Left ventricle myocardium inferior (tissue), 1 donor: ENCODE measurements at places on chromosomes 11 and 22.

DNA sequence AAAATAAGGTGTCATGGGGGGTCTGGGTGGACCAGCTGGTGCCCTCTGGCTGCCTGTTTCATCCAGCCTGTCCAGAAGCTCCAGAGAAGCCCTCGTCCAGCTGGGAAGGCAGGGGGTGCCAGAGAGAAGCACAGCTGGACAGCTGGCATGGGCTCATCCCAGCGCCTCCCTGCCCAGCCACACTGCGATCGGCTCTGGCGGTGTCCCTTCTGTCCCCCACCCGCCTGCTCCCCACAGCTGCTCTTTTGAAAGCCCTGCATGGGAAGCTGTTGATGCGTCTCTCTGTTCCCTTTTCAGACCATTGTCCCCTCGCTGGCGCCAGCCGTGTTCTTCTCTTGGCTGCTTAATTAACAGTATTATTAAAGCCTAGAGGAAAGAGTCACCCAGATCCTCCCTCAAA, 86.5 kb downstream of the MN1 start:
- DNase-seq: no peak

GRCh38 chr22:37746366-37747079, 49.7 kb downstream of the TRIOBP start:
- DNase-seq: peak; percentile 49

GRCh38 chr11:34856251-34856650, 59.9 kb downstream of the APIP start:
- no peak for DNase-seq

- no peak for DNase-seq
Measured at GRCh38 chr11:108199446-108200321, 22.8 kb downstream of the NPAT start.

GRCh38 chr11:20250644-20251247, 90.5 kb upstream of the DBX1 start:
- no peak for DNase-seq

DNA sequence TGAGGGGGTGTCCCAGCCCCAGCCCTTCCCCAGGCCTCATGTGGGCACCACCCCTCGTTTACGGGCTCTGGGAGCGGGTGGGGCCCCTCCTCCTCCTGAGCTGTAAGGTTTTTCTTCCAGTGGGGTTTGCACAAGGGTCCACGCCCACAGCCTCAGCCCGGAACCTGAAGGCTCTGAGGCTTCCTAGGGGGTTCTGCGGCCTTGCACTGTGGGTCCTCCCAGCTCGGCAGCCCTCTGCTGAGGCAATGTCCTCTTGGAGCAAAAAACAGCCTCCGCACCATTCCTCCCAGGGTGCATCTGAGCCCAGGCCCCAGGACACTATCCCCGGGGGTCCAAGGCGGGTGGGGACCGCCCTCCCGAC, 14.1 kb downstream of the H19 start:
- DNase-seq: no peak

DNA sequence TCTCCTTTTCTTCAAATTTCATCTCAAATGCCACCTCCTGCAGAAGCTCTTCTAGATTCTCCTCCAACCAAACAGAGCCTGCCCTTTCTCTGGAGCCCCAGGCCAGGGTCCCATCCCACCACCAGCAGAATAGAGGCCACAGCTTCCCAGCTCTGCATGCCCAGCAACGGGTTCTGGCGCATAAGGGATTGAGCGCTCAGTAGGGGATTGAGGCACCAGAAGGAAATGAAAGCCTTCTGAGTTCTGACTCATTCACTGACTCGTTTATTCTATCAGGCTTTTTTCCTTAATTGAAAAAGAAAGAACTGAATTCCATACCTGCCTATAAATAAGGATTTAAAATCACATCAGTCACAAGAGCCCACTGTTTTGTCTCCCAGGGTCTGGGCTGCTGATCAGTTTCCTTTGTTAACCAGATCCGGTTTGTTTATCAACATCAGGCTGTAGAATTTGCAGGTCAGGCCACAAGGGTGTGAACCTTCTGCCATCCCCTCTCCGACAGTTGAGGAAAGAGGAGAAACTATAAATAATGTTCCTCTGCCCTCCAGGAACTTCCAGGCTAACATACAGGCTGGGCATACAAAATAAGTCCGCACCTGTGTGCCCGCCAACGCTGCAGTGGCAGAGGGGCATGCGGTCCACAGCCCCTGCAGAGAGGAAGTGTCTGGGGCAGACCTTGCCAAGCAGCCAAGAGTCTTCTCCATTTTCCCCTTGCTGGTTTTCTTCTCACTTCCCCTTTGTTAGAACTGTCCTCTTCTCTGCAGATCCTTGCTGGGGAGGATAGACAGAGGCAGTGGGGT, 63.5 kb upstream of the PRDM11 start:
- DNase-seq: no peak

- no peak for DNase-seq
Measured at GRCh38 chr11:70364745-70365543, 33.4 kb upstream of the CTTN start.

- DNase-seq: no peak
Measured at GRCh38 chr11:76071090-76071489, 135.2 kb downstream of the WNT11 start.

DNA sequence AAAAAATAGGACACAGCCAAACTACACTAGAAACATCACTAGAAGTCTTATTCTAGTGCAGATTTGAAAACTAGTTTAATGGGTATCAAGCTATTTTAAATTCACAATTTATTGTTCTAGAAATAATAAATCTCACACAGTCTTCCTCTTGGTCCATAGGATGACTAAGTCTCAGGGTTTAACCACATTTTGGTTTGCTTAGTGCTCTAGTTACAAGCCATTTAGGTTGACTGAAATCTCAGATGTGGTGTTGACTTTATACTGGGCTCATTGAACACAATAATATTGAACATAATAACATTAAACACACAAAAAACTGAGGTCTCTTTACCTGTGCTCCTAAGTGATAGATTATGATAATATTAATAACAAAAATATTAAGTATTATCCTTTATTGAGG, 760.3 kb upstream of the CCDC179 start:
- DNase-seq: no peak

DNA sequence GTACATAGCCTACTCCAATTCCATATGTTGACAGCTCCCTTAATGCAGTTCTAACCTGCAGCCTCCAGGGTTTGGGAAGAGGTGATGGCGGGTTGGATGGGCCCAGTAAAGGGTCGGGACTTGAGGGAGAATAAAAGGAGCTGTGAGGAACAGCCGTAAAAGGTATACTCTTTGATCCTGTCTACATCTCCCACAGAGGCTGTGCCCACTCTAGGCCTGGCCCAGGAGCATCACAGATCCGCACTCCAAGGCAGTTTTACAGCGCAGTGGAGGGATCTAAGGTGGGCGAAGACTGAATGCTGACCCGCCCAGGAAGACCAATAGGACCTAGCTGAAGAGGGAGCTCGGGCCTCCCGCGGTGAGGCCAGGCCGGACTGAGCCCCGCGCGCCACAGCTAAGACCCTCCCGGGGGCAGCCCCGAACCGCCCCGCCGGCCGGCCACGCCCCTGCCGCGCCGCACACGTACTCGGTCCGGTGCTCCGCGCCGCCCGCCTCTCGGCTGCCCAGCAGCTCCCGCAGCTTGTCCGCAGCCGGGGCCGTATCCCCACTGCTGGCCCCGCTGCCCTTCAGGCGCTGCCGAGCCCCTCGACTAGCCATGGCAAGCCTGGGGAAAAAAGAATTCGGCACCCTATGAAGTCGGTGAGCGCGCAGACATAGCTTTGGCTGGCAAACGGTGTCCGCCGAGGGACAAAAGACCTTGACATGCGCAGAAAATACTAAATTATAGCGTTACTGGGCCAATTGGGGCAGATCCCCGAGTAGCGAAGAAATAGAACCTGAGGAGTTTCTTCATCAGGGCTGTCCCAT, at the start of gene ALG9:
Gene ALG9, minus strand, starts transcription at position 696 of the 807 bp plus-strand sequence. Its CDS starts 99 bp downstream, at position 597.
- peak; percentile 87 for DNase-seq

DNA sequence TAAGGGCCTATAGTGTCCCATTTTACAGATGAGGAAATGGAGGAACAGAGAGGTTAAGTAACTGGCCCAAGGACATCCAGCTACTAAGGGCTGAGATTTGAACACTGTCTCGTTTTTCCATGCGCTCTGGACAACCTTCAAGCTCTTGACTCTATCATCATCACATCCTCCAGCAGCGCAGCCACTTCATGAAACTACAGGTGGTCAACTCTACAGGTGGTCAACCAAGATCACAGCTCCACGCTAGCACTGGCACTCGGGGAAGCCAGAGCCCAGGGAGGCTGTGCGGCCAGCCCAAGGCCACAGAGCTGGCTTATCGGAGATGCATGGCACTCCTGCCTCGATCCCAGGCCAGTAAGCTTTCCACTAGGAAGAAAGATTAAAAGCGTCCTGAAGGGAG, 40.0 kb downstream of the PHF21B start:
- DNase-seq: no peak

DNA sequence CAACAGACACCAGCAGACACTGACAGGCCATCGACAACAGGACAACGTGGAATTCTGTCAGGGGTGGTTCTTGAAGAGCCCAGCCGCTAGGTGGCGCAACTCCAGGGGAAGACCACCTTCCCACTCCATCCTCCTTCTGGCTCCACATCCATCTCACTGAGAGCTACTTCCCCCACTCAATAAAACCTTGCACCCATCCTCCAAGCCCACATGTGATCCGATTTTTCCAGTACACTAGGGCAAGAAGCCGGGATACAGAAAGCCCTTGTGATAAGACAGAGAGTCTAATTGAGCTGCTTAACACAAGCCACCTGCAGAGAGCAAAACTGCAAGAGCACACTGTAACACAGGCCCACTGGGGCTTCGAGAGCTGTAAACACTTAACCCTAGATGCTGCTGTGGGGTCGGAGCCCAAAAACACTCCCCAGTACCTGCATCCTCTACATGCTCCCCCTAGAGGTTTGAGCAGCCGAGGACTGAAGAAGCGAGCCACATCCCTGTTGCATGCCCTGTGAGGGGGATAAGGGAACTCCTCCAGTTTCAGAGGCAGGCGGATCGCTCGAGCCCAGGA, 11.5 kb upstream of the RAB39A start:
- no peak for DNase-seq

DNA sequence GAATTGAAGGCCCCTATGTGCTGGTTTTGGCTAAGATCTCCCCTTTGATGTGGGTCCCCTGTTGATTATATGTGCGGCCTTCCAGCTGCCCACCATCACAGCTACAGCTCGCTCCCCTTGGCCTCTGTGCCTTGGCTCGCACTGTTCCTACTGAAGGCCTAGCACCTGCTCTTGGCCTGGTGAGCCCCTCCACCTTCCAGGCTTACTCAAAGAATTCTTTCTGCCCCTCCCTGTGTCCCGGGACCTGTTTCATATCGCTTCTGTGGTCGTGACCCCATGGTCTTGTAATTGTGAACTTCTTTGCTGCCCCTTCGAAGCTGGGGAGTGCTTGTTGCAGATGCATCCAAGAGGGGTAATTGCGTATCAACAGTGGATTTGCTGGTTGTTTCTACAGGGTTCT, 12.5 kb downstream of the PEX26 start:
- DNase-seq: no peak

DNA sequence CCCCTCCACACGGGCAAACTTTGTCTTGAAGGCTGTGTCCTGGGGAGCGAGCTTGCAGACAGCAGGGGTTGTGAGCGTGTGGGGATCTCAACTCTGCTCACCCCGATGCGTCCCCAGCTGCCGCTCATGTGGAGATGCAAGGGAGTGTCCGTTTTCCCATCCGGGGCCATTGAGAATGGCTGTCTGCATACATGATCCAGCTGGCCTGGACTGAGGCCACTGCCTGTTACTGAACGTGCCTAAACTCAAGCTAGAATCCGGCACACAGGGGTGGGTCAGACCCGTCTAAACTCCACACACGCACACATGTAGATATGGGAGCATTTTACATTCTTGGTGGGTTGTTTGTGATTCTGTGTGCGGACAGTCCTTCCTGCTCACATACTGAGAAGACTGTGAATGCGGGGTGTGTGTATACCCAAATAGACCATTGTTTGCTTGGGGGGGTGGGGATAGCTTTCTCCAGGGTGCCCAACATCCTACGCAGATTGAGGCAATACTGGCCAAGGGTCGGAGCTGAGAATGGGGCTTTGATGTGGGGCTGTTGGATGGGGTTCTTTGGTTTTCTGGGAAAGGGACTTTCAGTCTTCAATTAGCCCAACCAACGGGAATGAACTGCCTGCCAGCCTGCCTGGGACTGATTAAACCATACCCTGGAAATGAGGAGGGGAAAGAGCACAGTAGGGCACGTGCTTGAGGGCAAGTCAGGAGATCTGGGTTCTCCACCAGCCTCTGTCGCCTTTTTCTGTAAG, 60.4 kb downstream of the ST3GAL4 start:
- DNase-seq: peak; percentile 89

GRCh38 chr11:120455487-120455886, 56.1 kb upstream of the GRIK4 start:
- no peak for DNase-seq

- no peak for DNase-seq
Measured at GRCh38 chr11:83241291-83241946, 44.7 kb downstream of the CCDC90B start.

GRCh38 chr22:37281646-37282384, 493 bp upstream of the CYTH4 start:
- DNase-seq: no peak

DNA sequence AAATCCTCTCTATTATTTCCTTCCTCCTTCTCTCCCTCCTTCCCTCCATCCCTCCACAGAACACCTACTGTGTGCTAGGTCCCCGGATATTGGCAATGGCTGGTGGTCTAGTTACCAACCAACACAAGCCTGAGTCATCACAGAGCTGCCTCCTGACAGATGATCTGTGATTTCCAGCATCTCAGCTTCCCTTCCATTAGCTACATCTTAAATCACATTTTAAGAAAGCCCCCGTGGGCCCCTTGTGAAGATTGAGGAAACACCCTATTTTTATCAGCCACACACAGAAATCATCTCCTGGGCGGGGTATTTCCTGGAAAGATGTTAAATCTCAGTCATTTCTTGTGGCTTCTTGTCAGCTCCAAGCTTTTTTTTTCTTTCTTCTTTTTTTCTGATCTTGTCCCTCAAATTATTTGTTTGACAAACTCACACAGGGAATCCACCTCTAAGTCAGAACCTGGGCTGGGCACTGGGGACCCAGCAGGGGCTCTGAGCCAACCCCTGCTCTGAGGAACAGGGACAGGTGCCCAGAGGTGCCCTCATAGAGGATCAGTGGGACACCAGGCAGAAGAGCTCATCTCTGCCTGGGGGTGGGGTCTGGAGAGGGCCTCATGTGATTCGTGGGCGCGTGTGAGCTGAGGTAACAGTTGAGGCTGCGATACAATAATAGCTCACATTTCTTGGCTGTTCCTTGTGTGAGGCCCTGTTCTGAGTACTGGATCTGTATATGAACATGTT, 42.4 kb downstream of the CACNA1I start:
- no peak for DNase-seq

DNA sequence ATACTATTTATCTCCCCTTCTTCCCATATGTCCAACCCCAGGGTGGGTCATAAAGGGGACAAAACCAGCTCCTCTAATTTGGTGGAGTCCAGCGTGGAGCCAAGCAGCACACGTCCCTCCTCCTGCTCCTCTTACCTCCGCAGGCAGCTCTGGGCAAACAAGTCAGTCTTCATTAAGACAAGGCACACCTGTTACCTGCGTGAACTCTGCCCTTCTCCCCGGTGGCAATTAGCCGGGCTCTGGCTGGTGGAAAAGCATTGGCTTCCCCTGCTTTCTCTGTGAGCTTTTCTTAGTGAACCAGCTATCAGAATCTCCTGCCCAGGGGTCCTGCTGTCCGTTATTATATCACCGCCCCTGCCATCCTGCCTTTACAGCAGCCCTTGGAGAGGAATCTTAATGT, 418.7 kb upstream of the CADM1 start:
- DNase-seq: no peak
